Transverse colon (tissue), 4 donors: ENCODE measurements at places on chromosomes 2 and 18. TPM values are rescaled to one million over a fixed set of nuclear protein-coding genes. Genes with fewer than 3 reads are reported as not detected.

GRCh38 chr2:120224735-120225548 lies 1.7 kb upstream of the TMEM185B start:
- H3K36me3 ChIP-seq = no peaks in the 10 kb centered on the region
- DNase-seq = peak; percentile 14
- H3K4me3 ChIP-seq = no peak overlapping the region
- H3K4me1 ChIP-seq = peaks cover 22% of the 10 kb centered on the region
- no peak overlapping the region for H3K27ac ChIP-seq
- no peaks in the 10 kb centered on the region for H3K27me3 ChIP-seq

DNA sequence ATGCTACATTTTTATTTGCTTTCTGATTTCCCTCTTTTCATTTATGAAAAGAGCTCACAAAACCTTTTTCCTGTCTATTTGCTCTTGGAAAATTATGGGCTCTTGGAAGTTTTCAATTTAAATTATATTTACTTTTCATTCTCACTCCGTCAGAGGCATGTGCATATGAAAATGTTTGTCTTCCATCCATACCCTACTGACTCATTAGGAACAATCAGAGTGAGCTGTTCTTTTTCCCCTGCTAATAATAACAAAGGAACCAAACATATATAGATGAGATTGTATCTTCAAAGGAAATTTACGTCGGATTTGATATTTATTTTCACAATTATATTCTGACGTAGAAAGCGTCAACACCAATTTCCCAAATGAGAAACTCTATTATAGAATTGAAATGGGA lies 1101.2 kb downstream of the TSN start:
- H3K4me1 ChIP-seq = no peaks in the 10 kb centered on the region
- DNase-seq = no peak
- H3K27ac ChIP-seq = no peak overlapping the region
- H3K27me3 ChIP-seq = no peaks in the 10 kb centered on the region
- no peak overlapping the region for H3K4me3 ChIP-seq
- no peaks in the 10 kb centered on the region for H3K36me3 ChIP-seq

DNA sequence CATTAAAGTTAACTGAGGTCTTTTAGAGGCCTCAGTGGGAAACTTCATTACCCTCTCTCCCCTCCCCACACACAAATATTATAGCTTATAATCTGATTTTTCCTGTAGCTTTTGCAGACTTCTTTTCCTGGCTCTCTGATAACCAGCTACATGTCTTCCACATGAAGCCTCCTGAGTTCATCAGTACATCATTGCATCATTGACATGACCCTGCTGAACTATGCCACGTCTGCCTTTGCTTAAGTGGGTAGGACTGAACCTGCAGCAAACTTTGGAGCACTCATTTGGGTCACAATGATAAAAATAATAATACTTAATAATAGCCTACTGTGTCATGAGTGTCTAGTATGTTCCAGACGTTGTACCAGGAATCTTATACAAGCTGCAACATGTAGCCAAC lies 7.0 kb downstream of the CRYGA start:
- no peaks in the 10 kb centered on the region for H3K4me1 ChIP-seq
- no peak overlapping the region for H3K27ac ChIP-seq
- no peaks in the 10 kb centered on the region for H3K36me3 ChIP-seq
- no peak for DNase-seq
- H3K4me3 ChIP-seq = no peak overlapping the region
- H3K27me3 ChIP-seq = no peaks in the 10 kb centered on the region

TMEM247 gene
- total RNA-seq = not detected

DNA sequence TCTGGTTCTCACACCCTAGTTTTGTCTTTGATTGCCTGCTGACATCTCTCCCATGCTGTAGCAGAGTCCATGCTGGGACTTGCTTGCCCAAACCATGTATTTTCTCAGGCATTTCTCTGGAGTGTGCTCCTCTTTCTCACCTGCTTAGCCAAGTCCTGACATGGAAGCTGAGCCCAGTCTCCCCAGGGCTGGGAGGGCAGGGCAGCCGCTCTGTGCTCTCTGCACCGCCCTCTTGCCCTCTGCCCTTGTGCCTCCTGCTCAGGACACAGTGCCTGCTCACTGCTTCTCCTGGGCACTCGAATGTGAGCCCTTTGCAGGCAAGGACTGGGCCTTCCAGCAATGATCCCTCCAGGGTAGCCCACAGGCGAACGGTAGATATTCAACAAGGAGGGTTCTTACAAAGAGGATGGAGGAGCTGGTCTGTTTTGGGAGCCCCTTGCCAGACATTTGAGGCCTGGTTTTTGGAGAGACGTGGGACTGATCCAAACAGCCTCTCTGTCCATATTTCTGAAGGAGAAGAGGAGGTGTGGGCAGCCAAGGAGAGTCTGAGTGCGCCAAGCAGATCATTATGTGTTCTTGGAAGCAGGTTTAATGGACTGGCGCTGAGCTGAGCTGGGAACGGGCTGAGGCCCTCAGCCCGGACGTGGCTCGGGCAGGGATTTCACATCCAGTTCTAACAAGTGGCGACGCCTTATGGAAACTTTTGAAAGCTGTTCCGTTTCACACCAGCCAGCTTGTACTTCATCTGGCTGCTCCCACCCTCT lies 4.0 kb downstream of the SLC14A2 start:
- peaks cover 4% of the 10 kb centered on the region for H3K27me3 ChIP-seq
- no peaks in the 10 kb centered on the region for H3K36me3 ChIP-seq
- H3K4me1 ChIP-seq = peaks cover 9% of the 10 kb centered on the region
- no peak overlapping the region for H3K4me3 ChIP-seq
- peak; percentile 16 for DNase-seq
- no peak overlapping the region for H3K27ac ChIP-seq
